ENCODE measurements at places on chromosomes 1 and 21.

DNA sequence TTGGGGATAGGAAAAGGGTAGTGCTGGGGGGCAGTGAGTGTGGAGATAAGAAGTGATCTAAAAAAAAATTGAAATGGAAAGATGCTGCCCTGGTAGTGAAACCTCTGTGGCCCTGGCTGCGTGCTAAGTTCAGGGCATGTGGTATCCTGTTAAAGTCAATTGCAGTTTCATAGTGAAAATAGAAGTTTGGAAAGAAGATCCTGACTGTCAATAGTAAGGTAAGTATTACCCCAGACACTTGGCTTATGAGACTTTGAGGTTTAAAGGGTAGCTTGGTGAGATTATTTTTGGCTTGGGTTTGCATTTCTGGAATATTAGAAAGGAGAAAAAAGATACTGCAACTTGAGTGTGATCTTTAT, 6.8 kb downstream of the ARID1A start:
- DNase-seq = no peak

- no peak for DNase-seq
Measured at GRCh38 chr1:203581841-203582240, 44.8 kb upstream of the ATP2B4 start.

- DNase-seq = no peak
Measured at GRCh38 chr21:40829791-40830190, 17.2 kb downstream of the DSCAM start.

- no peak for DNase-seq
Measured at GRCh38 chr1:78839704-78840277, 166.7 kb downstream of the ADGRL4 start.

DNA sequence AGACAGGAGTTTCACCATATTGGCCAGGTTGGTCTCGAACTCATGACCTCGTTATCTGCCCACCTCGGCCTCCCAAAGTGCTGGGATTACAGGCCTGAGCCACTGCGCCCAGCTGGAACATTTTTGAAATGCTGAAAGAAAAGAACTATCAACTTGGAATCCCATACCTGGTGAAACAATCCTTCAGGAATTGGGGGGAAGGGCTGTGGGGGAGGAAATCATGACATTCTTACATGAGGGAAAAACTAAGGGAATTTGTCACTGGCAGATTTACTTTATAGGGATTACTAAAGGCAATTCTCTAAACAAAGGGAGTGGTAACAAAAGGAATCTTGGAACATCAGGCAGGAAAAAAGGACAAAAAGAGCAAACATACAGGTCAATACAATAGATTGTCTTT, 25.8 kb downstream of the NDUFS5 start:
- no peak for DNase-seq

Measured in left forelimb (tissue), 1 donor.